ENCODE measurements at places on chromosomes 3 and 15.

DNA sequence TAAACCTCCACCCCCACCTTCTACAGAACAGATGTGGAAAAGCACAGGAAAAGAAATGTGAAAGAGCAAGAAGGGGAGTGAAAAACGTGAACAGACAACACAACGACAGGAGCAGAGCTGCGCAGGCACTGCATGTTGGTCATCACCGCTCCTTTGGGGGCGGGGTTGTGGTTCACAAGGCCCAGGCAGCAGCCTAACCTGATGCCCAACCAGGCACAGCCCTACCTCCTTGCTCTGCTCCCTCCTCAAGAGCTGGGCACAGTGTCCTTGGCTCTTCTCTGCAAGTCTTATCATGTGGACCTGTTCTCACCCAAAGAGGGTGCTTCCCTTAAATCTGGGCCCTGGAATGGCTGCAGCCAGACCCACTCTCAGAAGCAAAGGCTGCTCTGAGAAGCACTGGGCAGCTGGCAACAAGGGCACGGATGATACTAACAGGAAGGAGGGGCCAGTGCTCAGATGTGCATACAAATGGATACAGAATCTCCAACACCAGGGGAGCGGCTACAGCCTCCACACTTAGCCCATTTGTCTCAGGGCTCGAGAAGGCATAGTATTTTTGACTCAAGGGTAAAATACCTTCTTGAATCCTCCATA lies 64.6 kb downstream of the DHX30 start:
- no peak for DNase-seq

DNA sequence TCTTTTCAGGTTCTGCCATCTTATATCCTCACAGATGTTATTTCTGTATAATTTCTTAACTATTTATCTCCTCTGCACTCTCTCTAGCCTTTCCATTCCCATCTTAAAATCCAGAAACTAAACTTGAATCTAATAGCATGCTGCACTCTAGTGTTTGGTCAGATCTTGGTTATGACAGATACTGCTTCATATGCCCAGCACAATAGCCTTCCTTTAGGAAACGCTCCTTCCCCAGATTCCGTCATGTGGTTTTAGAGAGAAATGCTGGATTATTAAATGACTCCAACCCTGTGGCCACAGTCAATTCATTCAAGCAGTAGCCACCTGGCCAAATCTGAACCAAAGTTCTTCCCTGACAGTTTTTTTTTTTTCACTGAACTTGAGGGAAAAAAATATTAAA lies 19.4 kb downstream of the RASGRP1 start:
- DNase-seq: peak; percentile 46

GRCh38 chr3:131141770-131142169 lies 115.1 kb downstream of the NEK11 start:
- no peak for DNase-seq

GRCh38 chr3:9247941-9248521 lies 1.4 kb downstream of the SRGAP3 start:
- no peak for DNase-seq

- DNase-seq: peak; percentile 46
Measured at GRCh38 chr3:129605922-129606635, 397 bp downstream of the PLXND1 start.

Data from fibroblast of the aortic adventitia (primary cell).